Ammon's horn (tissue), 1 donor: ENCODE measurements at places on chromosomes 7 and 10.

GRCh38 chr7:24840563-24840962 is 83.3 kb upstream of the GSDME start:
- DNase-seq = no peak

GRCh38 chr7:147775516-147776284 is 814.9 kb upstream of the C7orf33 start:
- DNase-seq = peak; percentile 15

- DNase-seq = no peak
Observed at GRCh38 chr10:136465-136762, 1.2 kb downstream of the ZMYND11 start.

- DNase-seq = no peak
Observed at GRCh38 chr10:84665211-84665610, 336.8 kb downstream of the CCSER2 start.

DNA sequence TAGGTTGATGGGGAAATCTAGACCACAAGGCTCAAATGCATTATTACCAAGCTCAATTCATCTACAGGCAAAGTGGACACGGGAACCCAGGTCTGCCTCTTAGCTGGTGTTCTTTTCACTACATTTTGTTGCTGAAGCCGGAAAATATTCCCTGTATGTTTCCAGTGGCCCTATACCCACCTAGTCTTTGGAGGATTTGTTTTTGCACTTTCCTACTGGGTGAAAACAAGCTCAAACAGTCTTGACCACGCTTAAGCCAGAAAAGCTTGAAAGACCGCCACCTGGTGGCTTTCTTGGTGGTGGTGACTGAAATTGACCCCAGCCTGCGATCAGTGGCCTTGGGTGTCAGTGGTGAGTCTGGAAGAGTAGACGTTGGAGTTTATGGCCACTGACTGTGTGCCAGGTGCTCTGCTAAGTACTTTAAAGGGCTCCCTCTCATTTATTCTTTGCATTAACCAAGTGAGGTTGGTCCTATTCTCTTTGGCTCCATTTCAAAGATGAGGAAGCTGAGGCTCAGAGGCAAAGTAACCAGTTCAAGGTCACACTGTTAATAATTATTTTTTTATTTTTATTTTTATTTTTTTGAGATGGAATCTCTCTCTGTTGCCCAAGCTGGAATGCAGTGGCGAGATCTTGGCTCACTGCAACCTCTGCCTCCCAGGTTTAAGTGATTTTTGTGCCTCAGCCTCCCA is 11.1 kb upstream of the CRTAC1 start:
- DNase-seq = peak; percentile 78

DNA sequence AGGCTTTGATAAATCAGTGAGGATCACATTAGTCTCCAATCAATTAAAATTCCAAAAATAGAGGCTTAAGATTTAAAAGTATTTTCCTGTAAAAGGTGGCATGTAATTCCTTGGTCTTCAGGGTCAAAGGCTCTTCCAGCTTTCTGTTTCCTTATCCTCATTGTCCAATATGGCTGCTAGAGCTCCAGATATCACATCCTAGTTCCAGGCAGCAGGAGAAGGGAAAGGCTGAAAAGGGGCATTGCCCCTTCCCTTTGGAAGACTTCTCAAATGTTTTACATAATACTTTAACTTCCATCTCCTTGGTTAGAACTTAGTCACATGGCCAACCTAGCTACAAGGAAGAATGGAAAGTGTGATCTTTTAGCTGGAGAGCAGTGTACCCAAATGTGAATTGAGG is 39.2 kb upstream of the JAZF1 start:
- DNase-seq = no peak

DNA sequence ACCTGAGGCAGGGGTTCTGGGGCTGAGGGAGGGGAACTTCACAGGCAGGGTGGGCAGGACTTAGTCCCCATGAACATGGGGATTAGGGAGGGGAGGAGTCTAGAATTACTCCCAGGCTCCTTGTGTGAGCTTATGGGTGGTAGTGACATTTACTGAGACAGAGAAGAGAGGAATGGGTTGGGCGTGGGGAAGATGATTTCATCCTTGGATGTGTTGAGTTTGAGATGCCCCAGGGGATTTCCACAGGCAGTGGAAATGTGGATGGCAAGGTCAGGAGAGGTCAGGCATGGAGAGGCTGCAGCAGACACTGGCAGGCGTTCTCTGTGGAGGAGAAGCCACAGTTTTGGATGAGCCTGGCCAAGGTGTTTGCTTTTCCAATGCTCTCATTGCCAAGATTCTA is 26.4 kb upstream of the GSDME start:
- no peak for DNase-seq

- DNase-seq = no peak
Observed at GRCh38 chr7:49660170-49660783, 113.2 kb upstream of the VWC2 start.

GRCh38 chr7:22202141-22202540 is 154.8 kb downstream of the RAPGEF5 start:
- DNase-seq = no peak
